ENCODE measurements at places on chromosomes 3 and 15.

- no peak for DNase-seq
Measured at GRCh38 chr15:80436511-80437307, 32.5 kb downstream of the ARNT2 start.

DNA sequence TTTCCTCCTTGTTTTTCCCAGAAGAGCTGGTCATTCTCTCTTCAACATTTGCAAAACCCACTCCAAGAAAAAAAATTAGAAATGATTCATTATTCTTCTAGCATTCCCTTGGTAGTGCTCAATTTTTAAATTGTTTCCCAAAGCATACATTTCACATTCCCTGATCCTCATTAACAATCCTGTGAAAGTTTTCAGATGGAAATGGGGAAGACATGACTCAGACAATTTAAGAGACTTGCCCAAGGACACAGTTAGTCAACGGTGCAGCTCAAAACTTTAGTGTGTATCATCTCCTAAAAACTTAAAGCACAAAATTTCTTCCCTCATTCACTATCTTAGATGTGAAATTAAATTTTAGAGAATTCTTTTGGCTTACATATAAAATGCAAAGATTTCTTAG lies 17.1 kb upstream of the ABI3BP start:
- DNase-seq = no peak

DNA sequence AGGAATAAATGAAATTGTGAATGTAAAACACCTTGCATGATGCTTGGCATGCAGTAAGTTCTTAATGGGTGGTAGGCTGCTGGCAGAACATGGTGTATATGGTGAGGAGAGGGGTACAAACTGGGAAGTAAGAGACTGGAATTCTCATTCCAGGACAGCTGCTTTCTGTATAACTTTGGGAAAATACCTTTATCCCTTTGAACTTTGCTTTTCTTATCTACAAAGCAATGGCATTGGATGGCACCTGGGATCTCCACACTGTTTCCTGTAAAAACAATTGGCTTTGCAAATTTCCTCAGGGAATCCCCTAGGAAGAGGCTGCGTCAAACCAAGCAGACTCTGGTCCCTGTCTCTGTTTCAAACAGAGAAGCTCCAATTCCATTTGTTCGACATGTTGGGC lies 100.7 kb upstream of the SLC4A7 start:
- no peak for DNase-seq

GRCh38 chr3:180835501-180835900 lies 77.0 kb upstream of the FXR1 start:
- DNase-seq = no peak

DNA sequence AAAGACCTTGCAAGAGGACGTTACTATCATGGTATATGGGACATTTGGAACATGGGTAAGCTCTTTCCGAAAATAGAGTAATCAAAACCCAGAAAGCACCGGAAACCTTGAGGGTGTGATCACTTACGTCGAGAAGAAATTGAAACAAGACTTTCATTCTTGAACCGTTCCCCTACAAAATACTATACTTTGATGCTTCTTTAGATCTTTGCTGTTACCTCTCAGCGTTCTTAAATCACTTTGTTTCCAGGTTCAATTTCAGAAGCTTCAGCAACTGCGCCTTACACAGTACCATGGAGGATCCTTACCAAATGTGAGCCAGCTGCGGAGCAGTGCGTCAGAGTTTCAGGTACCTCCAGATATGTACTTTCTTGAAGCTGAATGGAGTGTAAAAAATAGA lies 10.1 kb downstream of the CRTC3 start:
- no peak for DNase-seq

DNA sequence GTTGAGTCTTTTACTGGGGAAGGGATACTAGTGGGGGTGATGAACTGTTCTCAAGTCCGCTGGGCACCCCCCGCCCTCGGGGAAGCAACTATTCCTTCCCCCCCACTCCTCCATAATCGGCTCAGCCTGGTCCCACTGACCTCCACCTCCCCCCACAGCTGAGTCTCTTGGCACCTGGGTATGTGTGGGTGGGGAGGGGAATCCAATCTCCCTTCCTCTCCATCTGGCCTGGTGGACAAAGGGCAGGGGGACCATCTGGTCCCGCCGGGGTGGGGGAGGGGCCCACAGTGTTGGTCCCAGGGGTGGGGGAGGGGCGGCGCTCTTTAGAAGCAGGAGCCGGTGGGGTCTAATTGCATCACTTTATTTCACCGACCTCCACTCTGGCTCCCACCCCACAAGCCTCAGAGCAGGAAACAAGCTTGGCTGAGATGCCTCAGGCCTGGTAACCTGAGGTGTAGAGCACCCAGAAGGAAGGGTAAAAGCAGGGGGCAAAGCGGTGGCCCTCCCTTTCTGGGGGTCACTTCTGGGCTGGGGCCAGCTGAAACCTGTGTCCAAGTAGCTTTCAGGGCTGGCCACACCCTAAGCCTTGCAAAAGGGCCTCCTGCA lies 1.0 kb upstream of the PCBP4 start:
- DNase-seq = peak; percentile 29

DNA sequence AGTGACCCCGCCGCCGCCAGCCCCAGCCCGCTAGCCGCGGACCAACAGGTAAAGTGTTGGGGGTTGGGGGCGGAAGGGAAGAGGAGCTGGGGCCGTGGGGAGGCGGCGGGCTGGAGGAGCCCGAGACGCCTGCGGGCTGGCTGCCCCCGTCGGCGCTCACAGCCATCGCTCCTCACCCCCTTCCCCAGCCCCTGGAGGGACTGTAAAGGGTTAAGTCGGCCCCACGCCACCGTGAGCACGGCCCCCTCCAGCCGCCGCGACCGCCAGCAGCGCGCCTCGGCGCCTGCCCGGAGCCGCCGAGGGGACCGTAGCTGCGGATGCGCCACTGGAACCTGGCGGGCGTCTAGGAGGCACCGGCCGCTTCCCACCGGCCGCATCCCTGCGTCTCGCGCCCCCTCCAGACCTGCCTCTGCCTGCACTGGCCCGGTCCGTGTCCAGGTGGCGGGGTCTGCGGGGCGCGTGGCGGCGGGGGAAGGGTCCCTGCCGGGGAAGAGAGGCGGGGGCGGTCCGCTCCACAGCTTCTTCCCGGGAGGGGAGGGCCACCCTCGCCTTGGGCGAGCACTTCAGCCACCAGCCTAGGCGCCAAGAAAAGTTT lies 522 bp downstream of the MED12L start:
- peak; percentile 53 for DNase-seq

- peak; percentile 20 for DNase-seq
Measured at GRCh38 chr15:35115155-35115725, 30.1 kb upstream of the NANOGP8 start.

- no peak for DNase-seq
Measured at GRCh38 chr15:70466305-70466704, 297.1 kb downstream of the UACA start.

- no peak for DNase-seq
Measured at GRCh38 chr15:92149465-92149864, 244.2 kb upstream of the ST8SIA2 start.

DNA sequence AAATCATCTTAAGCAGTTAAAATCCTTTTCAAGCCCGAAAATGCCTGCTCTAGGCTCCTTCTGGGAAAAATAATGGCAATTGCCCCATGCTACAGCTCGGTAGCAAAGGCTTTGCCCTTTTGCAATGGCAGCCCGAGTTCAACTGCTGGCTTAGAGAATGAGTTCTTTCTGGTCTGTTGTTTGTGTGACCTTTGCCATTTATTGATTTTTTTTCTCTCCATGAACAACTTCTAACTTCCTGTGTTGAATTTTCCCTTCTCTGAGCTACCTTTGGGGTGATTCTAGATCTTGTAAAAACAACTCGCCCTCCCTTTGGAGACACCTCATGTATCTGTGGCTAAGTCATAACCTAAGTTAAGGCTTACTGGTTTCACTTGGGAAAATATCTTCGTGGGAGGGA lies 139.3 kb downstream of the PLCH1 start:
- DNase-seq = no peak

GRCh38 chr3:190043741-190044140 lies 77.0 kb downstream of the P3H2 start:
- DNase-seq = no peak

DNA sequence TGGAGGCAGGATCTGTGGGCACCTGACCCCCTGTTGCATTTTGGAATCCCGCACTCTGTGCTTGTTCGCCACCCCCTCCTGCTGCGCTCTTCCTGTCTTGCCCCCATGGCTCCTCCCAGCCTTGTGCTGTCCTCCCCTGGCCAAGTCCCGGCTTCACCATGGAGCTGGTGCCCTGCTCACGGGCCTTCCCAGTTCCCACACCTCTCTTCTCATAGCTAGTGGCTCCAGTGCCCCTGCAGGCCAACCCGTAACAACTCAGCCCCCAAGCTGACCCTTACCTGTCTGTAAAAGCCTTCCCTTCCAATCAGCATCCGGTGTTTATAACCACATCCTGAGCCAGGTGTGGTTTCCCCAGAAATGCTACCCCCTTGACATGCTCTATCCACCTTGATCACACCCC lies 407.7 kb upstream of the C2CD4B start:
- no peak for DNase-seq

DNA sequence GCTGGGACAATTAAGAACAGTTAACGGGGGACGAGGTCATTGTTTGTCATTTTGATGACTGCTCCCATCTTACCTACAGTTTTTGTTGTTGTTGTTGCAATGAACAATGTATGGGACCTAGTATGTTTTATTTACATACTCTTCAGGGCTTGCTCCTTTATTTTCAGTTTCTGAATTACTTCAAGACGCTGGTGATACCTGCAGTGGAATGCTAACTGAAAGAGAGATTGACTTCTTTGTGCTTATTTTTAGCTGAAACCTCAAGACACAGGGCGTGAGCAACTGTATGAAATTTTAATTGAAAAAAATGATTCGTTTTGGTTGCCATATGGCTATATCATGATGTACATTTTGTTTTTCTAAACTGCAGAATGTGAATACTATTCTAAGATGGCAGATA lies 297.9 kb downstream of the EDEM1 start:
- DNase-seq = no peak

- no peak for DNase-seq
Measured at GRCh38 chr3:188686324-188686723, 485.4 kb upstream of the TPRG1 start.

GRCh38 chr3:150805354-150805753 lies 42.4 kb upstream of the SIAH2 start:
- DNase-seq = no peak

DNA sequence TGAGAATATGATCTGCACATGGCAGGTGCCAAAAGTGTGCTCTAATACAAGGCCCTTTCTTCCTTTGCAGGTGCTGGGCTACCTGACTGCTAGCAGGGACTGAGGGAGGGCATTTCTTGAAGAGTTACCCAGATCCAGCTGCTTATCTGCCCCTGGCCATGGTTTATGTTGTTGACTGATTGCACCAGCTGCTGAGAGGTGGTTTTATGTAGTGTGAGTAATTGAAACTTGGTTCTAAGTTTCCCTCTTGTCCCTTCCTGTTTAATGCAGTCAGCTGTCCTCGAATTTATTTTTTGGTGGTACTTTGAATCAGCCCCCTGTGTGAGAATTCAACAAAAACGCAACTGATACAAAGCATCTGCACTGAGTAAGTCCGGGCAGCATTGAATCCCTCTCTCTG lies 288.3 kb upstream of the C2CD4B start:
- DNase-seq = no peak

GRCh38 chr3:14265246-14265962 lies 86.8 kb downstream of the LSM3 start:
- DNase-seq = peak; percentile 6

GRCh38 chr3:28940530-28940929 lies 340.3 kb upstream of the RBMS3 start:
- no peak for DNase-seq

- no peak for DNase-seq
Measured at GRCh38 chr3:113179235-113179824, 32.0 kb upstream of the BOC start.

GRCh38 chr15:74870436-74871215 lies 2.5 kb downstream of the SCAMP2 start:
- DNase-seq = no peak

- no peak for DNase-seq
Measured at GRCh38 chr15:43465100-43465499, 27.9 kb downstream of the TP53BP1 start.

DNA sequence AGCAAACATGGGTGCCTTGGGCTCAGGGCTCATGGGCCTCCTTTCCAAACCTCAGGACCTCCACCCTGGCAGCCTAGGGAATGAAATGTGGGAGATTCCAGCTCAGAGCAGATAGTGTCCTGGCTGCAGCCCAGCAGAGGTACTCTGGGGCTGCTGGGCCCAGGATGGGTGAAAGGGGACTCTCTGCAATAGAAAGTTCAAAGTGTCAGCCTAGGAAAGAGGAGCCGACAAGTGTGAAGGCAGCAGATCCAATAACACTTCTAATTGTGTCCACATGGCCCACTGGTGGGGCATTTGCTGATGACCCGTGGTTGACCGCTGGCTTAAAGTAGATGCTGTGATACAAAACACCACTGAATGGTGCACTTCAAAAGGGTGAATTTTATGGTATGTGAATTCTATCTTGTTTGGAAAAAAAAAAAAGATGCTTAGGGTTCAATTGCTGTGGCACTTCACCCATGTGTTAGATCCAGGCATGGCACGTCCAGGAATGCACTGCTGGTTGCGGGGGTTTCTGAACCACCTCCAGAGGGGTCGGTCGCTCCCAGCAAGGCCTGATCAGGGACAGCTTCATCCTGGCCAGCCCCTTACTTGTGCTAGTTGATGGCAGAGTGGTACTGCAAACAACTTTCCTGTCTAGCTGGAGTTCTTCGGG lies 20.9 kb downstream of the AMOTL2 start:
- no peak for DNase-seq

GRCh38 chr3:94176988-94177745 lies 114.3 kb downstream of the NSUN3 start:
- DNase-seq = no peak

DNA sequence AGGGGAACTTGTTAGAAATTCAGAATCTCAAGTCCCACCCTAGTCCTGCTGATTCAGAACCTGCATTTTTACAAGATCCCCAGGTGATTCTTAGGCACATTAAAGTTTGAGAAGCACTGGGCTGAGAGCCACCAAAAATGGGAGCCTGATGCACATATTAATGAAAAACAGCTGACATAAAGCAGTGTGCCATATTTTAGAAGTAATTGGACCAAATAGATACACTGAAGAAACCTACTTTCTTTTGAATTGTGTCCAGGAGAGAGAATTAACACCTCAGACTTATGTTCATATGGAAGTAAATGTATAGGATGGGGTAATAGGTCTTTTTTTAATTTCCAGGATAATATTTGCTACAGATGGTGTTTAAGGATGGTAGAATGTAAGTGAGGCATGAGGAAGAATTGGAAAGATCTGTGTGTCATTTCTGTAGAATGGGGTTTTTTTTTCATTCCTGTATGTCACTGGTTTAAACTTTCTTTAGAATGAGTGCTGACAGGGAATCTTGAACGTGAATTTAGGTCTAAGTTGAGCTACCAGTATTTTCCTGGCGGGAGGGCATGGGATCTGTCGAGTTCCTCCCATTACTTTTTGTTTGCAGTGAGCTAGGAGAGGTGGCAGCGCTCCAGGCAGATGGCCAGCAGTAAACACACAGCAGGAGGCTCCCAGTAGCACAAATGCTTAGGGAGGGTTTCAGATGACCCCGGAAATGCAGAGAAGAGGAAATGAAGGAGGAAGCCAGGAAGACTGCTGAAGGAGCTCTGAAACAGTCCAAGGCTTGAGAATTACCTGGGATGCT lies 185.6 kb downstream of the PLCL2 start:
- DNase-seq = peak; percentile 88

- no peak for DNase-seq
Measured at GRCh38 chr15:73034221-73034620, 18.0 kb upstream of the NEO1 start.

GRCh38 chr3:126573492-126574117 lies 14.9 kb upstream of the C3orf22 start:
- DNase-seq = no peak

- no peak for DNase-seq
Measured at GRCh38 chr3:65042675-65043074, 354.9 kb upstream of the ADAMTS9 start.

- DNase-seq = no peak
Measured at GRCh38 chr3:75192146-75192616, 471.9 kb upstream of the FRG2C start.

GRCh38 chr3:129439226-129439816 lies 427 bp downstream of the MBD4 start:
- DNase-seq = no peak
